NCI-H1436 treated with DMSO at 0.1 percent for 48 hours (cell line): ENCODE measurements at places on chromosomes 5 and 9.

DNA sequence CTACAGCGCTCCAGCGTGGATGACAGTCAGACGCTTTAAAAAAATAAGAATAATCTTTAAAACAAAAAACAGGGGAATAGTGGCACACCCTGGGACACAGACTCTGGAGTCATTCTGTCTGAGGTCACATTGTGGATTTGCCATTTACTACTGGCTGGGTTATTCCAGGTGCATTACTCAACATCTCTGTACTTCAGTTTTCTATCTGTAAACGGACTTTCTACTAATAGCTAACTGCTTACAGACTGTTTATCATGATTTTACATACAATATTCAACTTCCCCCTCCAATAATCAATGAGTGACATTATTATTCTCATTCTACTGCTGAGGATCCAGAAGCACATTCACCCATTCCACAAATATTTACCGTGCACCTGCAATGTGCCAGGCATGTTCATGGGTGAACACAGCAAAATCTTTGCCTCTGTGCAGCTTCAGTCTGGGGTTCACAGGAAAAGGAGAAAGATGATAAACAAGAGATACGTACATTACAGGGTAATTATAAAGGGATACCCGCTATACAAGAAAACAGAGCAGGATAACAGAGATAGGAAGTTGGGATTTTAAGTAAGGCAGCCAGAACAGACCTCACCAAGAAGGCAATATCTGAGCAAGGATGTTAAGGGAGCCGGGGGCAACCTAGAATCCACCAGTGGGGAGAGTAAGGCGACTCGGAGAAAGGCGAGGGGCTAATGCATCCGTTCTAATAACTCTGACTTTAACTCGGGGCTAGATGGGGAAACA lies 984 bp upstream of the RAD23B start:
- DNase-seq = no peak

GRCh38 chr9:120362446-120362845 lies 217.5 kb downstream of the CDK5RAP2 start:
- no peak for DNase-seq

DNA sequence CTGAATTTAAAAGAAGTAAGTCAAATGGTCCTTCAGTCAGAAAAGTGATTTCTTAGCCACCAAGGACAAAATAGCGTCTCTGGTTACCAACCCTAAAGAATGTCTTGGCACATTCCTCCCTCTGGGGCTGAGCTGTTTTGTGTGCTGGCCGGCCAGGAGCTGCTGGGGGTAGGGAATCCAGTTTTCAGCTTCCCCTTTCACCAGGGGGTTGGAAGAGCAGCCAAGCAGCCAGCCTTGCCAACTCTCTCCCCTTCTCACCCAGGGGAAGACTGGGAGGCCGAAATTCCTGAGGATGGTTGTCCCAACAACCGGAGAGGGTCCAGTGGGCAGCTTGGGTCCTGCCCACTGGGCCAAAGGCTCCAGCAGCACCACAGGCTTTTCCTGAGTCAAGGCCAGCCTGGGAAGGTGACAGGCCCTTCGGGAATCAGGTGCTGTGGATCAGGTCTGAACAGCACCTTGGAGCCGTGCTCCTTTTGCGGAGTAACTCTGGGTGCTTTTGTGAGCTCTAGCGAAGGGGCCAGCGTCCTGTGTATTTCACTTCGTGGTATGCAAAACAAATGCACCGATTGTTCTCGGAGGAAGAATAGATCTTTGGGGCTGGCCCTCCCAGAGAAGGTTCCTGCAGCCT lies 4.2 kb downstream of the WWC1 start:
- no peak for DNase-seq

DNA sequence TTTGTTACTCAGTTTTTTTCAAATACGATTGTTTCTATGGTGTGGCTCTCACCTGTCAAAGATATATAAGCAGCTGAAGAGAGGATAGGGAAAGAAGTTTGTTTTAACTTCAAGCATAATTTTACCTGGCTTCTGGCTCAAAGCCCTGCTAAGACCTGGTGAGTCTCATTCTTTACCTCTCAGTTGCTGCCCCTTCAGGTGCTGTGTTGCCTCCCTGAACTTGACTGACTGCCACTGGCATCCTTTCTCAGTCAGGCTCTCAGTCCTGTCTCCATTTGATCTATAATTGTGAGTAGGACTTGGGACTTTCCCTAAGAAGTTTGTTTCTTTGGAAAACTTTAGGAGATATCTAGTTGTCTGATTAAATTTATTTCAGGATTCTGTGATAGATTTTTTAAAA lies 249.6 kb downstream of the IZUMO3 start:
- DNase-seq = no peak

GRCh38 chr9:87270221-87270847 lies 227.3 kb upstream of the DAPK1 start:
- no peak for DNase-seq

- no peak for DNase-seq
These were observed 78.3 kb upstream of the SEMA6A start for GRCh38 chr5:116652903-116653302.

DNA sequence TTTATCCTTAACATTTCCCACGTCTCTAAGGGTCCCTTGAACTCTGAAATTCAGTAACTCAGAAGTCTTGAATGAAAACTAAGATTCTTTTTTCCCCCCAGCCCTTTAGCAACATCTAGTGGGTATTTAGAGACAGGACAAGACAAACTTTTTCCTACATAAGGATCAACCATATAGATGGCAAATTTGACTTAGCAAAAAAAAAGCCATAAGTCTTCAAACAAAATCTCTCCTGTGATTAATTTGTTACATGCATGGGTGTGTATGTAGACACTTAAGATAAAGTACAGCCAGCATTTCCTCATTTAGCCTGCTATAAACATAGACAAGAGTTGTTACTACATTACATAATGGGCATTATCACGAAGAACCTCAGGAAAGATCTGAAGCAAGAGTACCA lies 29.1 kb upstream of the ANKRD31 start:
- DNase-seq = no peak

DNA sequence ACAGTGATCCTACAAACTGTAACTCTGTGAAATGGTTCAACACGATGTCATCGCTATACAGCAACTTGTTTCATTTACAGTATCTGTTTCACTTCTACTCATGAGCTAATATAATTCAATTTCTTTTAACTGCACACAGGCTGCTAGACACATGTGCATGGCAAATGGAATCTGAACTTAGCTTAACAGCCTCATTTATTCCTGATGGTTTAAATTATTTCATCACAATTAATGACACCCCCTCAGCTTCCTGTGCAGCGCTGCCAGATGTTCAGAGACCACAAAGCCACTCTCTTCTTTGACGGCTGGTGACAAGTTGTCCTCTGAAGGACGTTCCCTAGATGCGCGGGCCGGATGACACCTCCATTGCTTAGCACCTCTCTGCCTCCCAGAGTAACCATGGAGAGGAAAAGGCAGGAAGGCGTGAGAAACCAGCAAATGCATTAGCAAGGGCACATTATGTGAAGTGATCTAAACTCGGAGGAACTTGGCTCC lies 191.1 kb downstream of the BNC2 start:
- DNase-seq = no peak

- DNase-seq = no peak
These were observed 71.0 kb upstream of the ST8SIA4 start for GRCh38 chr5:100974082-100974481.

GRCh38 chr9:111483858-111484571 lies at the start of gene ECPAS:
Gene ECPAS, minus strand, starts transcription at chr9:111484383. Its CDS starts 11,465 bp downstream, at chr9:111472918.
- no peak for DNase-seq

GRCh38 chr9:74742792-74743730 lies 144.7 kb downstream of the TRPM6 start:
- no peak for DNase-seq

- DNase-seq = no peak
These were observed 35.8 kb upstream of the CMYA5 start for GRCh38 chr5:79653843-79654242.

DNA sequence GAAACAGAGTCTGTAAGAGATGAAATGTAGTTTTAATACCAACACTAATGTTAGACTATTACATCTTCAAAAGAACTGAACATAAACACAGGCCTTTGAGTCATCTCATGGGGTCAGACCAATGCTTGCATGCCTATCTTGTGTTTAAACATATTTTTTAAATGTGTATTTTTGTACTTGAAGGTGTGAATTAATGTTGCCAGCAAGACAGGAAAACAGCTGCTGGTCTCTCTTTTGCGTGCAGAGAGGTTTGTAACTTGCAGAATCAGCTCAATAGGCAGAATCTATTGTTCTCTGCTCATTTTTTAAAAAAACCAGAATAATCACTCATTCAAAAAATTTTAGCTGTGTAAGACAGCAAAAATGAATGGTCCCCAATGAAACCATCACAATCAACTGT lies 180.2 kb downstream of the ALDH1A1 start:
- no peak for DNase-seq

- DNase-seq = no peak
These were observed 3.4 kb downstream of the C5orf58 start for GRCh38 chr5:170235876-170236864.

GRCh38 chr9:89680547-89681467 lies 76.0 kb downstream of the GADD45G start:
- DNase-seq = no peak

GRCh38 chr5:140025736-140026135 lies 17.4 kb downstream of the NRG2 start:
- no peak for DNase-seq

- DNase-seq = no peak
These were observed 2.2 kb downstream of the HNRNPA0 start for GRCh38 chr5:137751869-137752491.

DNA sequence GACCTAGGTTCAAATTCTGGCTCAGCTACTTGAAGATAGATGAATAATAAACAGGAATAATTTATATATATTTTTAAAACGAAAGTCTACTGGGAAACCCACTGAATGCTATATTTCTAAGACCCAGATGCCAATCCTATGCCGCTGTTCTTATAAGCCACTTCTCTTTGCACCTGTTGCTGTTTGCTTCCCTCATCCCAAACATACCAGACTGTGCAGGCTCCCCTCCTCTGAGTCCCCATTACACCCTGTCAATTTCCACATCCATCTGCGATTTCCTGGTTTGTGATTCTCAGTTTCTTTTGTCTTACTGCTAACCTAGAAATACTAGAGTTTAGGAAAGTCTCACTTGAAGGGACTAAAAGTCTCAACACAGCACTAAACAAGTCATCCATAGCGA lies 92.8 kb upstream of the CAST start:
- DNase-seq = no peak

DNA sequence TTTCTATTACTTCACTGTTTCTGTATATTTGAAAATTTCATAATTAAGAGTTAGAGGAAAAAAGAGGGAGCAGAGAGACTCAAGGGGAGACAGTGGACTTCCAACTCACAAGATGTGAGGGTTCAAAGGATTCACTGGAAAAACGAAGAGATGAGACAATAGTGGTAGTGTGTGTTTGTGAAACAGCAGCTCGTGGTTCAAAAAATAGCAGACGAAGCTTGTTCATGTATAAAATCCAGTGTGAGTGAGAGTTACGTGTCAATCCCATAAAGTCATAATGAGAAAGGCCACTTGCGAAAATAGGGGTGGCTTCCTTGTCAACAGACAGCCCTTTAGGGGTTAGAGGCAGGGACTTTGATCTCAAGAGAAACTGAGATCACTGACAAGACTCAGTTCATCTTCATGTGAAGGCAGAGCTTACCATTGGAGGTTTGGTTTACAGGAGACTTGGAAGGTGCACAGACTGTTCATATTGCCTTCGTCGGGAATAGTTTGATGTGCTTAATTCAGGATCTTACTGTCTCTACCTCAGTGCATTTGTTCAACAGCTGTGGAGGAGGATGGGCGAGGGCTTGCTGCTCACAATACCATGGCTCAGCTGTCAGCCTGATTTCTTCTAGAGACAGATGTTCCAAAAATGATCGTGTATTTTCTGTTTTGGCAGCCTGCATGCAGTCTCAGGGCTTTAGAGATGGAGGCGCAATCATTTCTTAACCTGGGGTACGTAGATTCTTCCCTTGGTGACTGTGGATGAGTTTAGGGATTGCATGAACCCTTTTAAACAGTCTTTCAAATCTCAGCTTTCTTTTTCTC lies 105.7 kb upstream of the KLF9 start:
- no peak for DNase-seq

DNA sequence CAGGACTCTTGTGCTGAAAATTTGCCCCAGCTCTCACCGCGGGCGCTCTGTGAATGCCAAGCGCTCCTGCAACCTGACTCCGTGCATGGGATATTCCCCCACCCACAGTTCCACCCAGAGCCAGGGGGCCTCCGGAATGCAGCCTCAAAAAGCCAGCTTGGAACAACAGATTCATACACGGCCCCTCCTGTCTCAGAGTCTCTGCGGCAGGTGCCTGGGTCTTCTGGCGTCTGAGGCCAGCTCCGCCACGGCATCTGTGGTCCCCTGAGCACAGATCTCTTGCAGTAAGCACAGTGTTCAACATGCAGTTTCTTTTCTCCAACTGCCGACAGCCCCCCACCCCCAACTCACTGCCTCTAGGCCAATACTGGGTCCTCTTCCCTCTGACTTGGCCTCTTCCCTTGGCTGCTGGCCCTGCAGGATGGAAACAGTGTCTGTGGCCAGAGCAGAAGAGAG lies 355.7 kb upstream of the IRX2 start:
- DNase-seq = no peak

- DNase-seq = no peak
These were observed 83.1 kb downstream of the JMY start for GRCh38 chr5:79318935-79319614.

- DNase-seq = no peak
These were observed 2.0 kb downstream of the GNG10 start for GRCh38 chr9:111663301-111663823.

- DNase-seq = no peak
These were observed 79.4 kb downstream of the NPR3 start for GRCh38 chr5:32790411-32790951.

- no peak for DNase-seq
These were observed 149.8 kb upstream of the ZNF462 start for GRCh38 chr9:106713206-106713605.

GRCh38 chr5:67156976-67157583 lies 39.5 kb downstream of the CD180 start:
- no peak for DNase-seq

GRCh38 chr5:64077589-64077988 lies 88.1 kb upstream of the RNF180 start:
- no peak for DNase-seq

GRCh38 chr5:16805486-16805885 lies 130.6 kb downstream of the MYO10 start:
- DNase-seq = no peak
